ENCODE measurements at places on chromosomes 5 and 9.

GRCh38 chr9:11758016-11758415 lies 935.2 kb upstream of the TYRP1 start:
- no peak for DNase-seq

DNA sequence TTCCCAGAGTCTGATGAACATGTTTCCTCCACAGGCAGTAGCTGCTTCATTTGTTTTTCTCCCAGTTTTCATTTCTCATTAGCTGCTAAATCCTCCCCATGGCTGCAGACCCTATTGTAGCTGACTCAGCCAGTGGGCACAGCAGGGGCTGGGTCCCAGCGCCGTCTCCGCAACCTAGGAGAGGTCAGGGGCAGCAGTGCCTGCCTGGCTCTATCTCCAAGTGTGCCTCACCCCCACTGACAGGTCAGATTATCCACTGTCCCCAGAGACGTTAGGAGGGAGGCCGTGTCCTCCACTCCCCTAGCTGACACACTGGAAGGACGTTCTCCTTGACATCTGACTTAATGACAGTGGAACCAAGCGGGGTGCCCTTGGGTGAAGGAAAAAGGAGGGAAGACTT lies 31.1 kb downstream of the KCNIP1 start:
- DNase-seq: no peak

DNA sequence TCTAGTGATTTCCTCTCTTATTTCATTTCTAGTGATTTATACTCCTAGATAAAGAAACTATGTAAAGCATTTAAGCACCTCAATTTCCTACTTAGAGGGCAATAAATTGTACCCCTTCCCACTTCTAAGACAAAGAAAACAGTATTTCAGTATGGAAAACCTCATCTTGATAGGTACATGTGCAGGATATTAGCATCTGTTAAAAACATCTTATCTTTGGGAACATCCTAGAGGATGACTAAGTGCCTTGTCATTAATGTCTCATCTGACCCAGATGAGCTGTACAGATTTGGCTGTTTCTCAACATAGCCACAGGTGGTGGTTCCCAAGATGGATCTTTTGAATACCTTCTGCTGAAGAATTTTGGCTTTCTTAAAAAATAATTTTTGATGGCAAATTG lies 5.7 kb downstream of the MEGF10 start:
- DNase-seq: no peak

DNA sequence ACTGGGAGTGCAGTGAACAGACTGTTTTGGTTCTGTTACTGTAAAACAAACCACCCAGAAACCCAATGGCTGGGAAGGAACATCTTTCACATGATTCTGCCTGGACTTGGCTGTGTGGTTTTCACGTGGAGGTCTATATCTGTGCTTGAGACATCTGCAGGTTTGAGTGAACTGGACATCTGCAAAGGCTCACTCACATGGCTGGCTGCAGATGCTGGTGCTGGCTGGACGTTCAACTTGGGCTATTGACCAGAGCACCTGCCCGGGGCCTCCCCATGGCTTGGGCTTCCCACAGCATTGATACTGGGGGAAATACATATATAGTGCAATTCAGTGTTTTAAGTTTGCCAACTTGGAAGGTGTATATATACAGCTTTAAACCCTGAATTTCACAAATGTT lies 6.8 kb downstream of the CTSL start:
- DNase-seq: no peak

- no peak for DNase-seq
Observed at GRCh38 chr5:69512740-69513260, 20.2 kb downstream of the OCLN start.

DNA sequence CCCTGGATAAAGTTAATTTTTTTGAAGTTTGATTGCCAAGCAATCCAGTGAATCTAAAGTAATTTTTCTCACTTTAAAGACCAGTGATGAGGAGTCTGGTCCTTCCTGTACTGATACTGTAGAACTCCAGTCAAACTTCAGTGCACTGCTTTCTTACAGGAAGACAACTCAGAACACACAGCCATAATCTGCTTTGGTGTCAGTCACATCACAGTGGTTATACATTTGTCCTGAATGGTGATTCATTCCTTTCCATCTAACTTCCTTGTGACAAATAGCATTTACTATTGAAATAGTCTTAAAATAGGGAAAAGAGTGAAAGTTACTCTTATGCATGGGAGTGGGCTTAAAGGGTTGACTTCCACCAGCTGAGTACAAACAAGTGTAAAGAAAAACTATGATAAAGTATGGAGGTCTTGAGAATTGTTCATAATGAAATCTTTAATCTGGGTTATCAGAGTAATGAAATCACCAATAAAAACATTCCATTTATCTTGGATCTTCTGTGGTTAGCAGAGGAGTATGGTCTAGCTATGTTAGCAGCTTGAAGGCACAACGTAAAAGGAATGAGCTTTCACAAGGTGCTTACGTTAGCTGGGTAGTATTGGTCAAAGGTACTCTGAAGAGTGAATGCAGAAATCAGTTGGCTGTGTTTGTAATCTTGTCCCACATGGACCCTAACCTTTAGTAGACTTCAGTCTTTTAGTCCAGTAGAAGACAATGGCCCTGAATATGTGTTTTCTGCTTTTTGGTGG lies 41.5 kb downstream of the DCP2 start:
- no peak for DNase-seq

- no peak for DNase-seq
Observed at GRCh38 chr5:17966640-17967402, 332.6 kb downstream of the TAF11L14 start.

- no peak for DNase-seq
Observed at GRCh38 chr9:73151653-73152542, at the start of gene ANXA1. Gene ANXA1 (plus strand): TSS chr9:73151865. CDS start chr9:73158536, 6,671 bp downstream.

DNA sequence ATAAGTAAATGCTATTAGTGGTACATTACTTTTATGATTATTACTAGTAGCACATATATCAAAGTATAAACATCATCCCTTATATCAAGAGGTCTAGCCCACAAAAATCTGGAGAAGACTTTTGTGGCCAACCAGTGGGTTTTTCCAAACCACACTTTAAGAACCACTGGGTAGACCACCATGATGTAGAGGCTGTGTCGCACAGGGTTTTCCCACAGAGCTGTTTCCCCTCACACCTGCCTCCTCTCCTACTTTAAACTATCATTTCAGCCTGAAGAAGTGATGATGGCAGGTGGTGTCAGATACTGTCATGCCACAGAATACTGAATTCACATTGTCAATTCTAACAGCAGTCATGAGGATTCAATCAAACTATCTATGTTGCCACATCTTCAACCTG lies 109.2 kb downstream of the FBXW11 start:
- DNase-seq: peak; percentile 6

GRCh38 chr5:145479857-145480256 lies 355.3 kb downstream of the PRELID2 start:
- DNase-seq: no peak

GRCh38 chr5:162683284-162683683 lies 615.7 kb downstream of the GABRG2 start:
- no peak for DNase-seq

DNA sequence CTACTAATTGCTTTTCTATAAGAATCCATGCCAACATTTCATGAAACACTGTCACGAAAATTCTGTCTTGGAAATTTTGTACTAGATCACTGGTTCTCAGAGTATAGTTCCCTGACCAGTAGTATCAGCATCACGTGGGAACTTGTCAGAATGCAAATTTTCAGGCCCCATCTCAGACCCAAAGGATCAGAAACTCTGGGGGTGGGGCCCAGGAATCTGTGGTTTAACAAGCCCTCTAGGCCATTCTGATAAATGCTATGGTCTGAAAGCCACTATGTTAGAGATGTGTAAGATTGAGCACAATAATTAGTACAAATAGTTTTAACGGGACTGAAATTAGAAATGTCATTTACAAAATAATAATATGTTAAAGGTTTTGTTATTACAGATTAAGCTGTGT lies 615.7 kb upstream of the ARRDC3 start:
- DNase-seq: no peak

DNA sequence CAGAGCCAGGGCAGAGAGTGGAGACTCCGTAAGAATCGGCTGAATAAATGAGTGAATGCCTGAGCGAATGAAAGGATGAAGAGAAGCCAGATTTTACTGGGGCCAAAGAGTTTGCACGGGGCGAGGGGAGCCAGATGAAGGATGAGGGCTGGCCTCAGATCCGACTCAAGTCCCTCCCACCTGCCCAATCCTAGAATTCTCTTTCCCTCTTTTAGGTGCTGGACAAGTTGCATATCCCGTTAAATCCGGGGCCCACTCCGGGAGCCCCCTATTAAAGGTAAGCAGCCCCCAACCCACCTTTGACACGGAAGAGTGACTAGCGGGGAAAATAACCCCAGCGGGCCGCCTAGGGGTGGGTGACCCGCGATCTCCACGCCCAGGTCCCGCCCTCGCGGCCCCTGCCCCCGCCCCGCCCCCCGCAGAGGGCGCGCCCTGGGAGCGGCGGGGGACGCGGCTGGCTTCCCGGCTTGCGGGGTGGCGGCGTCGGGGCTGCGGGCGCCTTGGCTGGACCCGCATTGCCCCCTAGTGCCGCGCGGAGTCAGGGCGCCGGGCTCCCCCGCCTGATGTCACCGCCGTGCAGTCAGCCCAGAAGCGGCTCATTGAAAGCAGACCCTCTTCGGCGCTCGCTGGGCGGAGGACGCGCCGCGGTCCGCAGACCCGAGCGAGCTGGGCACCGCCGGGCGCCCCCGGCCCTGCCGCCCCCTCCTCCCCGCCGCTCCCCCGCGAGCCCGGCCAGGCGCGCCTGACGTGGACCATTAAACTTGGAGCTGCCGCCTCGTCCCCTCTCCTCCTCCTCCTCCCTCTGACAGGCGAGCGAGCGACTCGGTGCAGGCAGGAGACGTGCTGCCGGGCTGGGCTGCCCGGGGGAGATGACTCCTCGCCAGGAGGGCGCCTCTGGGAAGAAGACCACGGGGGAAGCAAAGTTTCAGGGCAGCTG lies at the start of gene ADRA1B:
Gene ADRA1B, plus strand, starts transcription at position 579 of the 937 bp plus-strand sequence. CDS start 424 bp downstream, outside the sequence.
- peak; percentile 63 for DNase-seq

DNA sequence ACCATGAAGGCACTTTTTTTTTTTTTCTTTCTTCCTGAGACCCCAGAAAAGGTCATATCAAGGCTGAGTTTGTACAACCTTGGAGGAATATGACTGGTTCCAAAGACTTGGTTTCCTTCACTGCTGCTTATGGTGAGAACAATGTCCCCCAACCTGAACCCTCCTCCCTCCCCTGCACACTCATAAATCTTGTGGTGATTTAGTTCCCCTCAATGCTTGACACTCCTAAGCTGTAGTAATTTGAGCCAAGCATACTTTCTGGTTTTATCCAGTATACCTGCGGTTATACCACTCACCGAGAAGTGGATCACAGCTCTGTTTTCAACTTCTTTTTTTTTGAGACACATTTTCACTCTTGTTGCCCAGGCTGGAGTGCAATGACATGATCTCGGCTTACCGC lies 149.9 kb upstream of the KLF4 start:
- DNase-seq: no peak

DNA sequence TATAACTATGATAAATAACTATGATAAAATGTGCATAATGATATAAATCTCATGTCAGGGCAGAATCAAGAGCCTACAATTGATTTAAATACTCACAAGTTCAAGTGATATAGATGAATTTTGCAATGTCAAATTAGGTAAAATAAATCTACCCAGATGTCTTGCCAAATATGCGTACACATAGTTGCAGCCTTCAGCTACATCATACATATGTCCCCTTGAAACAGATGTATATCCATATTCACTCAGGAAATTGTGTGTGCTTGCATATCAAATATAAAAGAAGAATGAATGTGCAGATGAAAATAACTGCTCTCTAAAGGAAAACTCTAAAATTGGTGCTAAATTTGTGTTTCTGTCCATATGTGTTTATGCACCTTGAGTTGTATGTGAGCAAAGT lies 130.7 kb downstream of the CDH12 start:
- DNase-seq: no peak
